ENCODE measurements at places on chromosomes 7 and 10. TPM values are rescaled to one million over a fixed set of nuclear protein-coding genes. Genes with fewer than 3 reads are reported as not detected.

DNA sequence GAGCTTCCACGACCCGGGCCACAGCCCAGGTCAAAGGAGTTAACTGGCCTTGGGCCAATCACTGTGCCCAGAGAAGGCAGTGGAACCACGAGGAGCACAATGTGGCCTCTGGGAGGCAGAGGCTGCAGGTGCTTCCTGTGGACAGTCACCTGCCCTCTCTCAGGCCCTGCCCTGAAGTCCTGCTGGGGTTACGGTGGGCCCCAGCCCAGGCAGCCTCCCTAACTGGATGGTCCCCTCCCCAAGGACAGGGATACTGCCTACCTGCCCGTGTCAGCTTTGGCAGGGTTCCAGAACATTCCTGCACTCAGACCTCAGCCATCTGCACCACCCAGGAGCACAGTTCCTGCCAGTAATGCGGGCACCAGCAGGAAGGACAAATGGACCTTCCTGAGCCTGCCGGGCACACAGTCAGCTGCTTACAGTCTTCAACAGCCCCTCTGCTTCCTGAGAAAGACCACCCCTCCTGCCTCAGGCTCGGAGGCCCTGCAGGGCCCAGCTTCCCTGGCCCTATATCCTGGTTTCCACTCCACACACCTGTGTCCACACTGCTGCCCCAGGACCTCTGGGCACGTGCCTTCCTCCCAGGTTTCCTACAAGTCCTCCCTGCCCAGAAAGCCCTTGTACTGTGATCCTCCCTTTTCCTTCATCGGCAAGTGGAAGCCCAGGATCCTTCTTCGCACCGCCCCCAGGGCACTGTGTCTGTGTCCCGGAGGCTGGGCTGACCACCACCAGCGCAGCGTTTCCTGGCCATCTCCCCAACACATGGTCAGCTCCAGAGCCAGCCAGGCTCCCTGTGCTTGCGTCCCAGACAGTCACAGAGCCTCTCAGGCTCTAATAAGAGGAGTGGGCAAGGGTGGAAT lies 23.3 kb downstream of the WDR86 start:
- no peak for DNase-seq

DNA sequence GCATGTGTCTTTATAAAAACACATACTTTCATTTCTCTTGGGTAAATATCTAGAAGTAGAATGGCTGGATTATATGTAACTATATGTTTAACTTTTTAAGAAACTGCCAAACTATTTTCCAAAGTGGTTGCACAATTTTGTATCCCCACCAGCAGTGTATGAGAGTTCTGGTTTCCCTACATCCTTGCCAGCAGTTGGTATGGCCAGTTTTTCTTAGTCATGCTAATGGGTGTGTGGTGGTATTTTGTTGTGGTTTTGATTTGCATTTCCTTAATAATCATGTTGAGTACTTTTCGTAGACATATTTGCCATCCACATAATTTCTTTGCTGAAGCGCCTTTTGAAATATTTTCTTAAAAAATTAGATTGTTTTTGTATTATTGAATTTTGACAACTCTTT lies 60.3 kb downstream of the NEUROG3 start:
- DNase-seq, result no peak

GRCh38 chr7:128000854-128001265 lies 30.4 kb downstream of the LRRC4 start:
- DNase-seq, result no peak

DNA sequence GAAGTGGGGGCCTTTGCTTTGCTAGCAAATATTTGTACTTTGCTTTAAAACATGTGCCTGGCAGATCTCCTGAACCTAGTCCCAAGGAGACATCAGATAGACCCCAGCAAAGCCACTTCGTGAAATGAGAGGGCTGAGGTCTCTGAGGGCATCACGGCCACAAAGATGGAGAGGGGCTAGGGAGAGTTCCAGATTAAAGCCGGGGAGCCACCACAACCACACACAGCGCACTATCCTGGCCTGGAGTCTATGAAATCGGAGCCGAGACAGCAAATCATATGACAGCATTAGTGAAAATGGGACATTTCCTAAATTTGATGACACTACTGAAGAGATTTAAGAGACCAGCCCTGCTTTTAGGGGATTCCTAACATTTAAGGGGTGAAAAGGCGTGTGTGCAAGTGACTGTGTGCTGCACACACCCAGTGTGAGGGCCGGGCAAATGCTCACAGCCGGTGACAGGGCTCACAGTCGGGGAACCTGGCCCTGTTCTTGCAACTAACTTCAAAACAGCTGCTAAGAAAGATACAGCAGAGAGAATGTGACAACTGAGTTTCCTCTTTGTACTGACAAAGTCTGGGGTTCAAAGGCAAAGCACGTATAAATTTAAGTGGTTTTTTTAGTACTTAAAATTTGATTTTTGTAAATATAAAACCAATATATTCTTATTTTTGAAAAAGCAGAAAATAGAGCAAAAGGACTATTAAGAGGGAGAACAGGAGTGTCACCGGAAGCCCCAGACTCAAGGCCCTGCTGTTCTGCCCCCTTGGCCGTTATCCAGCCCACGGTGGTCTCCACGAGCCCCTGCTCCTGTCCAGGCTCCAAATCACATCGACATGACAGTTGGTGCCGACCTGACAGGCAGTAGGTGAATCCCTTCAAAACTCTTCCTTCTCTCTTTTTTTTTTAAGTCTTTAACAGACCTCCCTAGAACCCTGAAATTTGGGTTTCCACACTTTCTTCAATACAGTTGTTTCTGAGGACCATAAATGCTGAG lies 49.5 kb downstream of the VIPR2 start:
- DNase-seq, result no peak

DNA sequence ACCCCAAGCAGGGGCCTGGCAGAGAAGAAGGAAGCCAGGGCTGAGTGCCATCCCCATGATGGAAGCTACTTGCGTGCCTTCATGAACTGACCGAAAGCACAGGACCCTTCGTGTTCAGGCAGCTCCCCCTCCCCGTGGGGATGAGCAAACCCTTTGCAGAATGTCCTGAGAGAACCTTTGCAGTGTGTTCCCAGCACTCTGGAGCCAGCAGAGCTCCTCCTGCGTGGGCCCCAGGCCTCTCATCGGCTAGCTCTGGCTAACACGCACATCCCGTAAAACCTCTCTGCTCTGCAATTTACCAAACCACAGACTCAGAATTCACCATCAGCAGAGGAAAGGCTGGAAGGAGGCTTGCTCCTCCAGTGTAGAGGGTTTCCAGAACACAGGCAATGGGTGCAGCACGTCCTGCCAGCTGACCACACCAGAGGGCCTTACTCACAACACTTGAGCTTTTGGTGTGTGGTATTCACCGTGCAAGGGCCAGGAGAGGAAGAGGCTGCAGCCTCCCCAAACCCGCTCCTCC lies 3.1 kb downstream of the SH3PXD2A start:
- no peak for DNase-seq

DNA sequence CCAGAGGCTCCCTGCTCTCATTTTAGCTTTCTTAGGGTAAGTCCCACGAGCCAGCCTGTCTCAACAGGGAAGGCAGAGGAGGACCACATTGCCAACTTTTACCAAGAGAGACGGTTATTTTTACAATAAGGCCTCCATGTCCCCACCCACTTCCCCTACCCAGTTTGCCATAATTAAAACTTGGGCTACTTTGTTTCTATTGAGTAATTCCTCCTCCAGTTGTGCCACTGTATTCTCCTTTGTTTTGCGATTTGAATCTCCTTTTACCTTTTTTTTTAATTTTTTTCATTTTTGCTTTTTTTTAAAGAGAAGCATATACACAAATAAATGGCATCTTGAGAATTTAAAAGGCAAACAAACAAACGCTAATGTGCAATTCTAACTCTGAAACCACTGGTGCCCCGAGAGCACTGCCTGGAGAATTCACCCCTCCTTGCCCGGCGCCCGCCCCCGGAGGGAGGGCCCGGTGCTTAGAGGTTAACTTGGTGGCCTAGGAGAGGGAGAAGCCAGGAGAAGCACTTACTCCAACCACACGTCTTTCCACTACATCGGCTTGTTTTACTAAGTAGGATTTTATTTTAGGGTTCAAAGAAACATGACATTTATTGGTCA lies 282.3 kb downstream of the USP6NL start:
- no peak for DNase-seq

DNA sequence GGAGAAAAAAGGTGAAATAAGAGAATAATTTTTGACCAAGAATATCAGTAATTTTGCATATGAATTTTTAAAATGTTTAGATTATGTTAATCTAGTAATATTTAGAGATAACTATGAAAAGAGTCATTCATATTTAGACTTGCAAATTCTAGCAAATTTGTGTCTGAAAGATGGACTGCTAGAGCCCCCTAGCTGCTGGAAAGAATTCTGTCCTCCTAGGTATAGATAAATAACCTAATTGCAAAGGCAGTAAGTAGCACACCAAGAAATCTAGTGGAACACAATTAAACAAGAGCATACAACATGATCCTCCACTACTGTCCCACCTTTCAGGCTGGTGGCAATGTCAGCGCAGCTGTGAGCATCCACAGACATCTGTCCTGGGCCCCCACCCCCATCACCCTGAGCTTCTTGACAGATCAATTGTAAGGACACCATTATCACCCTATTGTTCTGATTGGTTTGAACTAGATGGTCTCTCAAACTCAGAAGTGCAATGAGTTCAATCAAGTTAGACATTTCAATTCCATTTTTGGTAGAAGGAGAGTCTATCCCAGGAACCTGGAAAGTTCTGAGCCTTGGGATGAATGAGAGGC lies 15.0 kb upstream of the GFRA1 start:
- no peak for DNase-seq

DNA sequence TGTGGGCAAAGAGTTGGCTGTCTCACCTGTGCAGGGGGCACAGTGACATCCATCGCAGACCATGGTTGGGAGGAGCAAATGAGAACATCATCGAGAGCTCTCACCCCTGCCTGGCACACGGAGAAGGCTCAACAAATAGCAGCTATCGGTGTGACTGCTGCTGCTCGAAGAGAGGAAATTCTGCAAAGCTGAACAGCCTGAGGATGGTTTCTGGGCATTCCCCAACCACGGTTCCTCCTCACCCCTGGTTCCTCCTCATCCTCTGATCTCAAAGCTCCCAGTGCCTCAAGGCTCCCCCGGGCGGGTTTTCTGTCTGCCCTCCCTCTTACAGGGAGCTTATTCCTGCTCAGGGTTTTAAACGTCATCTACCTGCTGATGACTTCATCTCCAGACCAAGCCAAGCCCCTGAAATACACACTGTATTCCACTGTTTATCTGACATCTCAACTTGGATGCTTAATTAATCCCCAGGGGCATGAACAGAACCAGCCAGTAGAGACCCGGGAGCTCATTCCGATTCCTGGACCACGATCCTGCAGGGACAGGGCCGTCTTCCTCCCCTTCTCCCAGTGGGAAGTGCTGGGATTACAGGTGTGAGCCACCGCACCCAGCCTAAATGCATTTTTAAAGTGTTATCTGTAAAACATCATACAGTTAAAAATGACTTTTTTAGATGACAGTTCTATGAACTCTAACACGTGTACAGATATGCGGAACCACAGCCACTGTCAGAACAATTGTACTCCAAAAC lies 19.5 kb upstream of the NOM1 start:
- no peak for DNase-seq

GRCh38 chr7:40436710-40437109 lies 301.9 kb downstream of the SUGCT start:
- no peak for DNase-seq

Gene PCBD1
- 57.8 TPM for total RNA-seq

Gene SHH
- not detected for total RNA-seq

Gene MMP21
- total RNA-seq, result not detected

Measured in gastrocnemius medialis (tissue), 4 donors.